Activated CD4-positive, alpha-beta T cell treated with anti-CD3 and anti-CD28 coated beads for 1 hour (primary cell): ENCODE measurements at places on chromosomes 1 and 21.

DNA sequence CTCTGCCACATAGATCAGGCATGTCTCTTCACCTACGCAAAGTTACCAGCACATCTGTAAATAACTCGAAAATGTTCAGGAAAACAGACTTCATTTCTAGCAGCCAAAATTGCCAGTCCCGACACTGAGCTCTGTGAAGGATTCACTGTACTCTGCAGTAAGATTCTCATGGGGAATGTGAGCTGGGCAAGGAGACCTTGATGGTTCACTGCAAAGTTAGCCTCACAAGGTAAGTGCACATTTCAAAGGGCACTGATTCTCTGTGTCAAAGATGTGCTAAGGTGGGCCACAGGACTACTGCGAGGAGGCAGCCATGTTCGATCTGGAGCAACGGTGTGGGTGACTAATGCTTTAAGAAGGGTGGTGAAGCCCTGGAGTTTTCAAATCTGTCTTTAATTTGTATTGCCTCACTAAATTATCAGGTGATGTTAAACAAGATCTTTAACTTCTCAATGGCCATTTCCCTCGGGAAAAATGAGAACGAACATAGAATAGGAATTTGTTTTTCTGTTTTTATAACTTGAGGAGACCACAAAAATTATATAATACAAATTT, 25.2 kb downstream of the STPG1 start:
- DNase-seq: no peak

- DNase-seq: no peak
Observed at GRCh38 chr1:160499631-160500030, 23.4 kb downstream of the SLAMF6 start.

GRCh38 chr1:83098791-83099190, 900.1 kb downstream of the TTLL7 start:
- no peak for DNase-seq

GRCh38 chr21:14734191-14734590, 188.1 kb upstream of the SAMSN1 start:
- no peak for DNase-seq

GRCh38 chr1:182601416-182601786, 2.8 kb downstream of the RGS16 start:
- DNase-seq: peak; percentile 43

DNA sequence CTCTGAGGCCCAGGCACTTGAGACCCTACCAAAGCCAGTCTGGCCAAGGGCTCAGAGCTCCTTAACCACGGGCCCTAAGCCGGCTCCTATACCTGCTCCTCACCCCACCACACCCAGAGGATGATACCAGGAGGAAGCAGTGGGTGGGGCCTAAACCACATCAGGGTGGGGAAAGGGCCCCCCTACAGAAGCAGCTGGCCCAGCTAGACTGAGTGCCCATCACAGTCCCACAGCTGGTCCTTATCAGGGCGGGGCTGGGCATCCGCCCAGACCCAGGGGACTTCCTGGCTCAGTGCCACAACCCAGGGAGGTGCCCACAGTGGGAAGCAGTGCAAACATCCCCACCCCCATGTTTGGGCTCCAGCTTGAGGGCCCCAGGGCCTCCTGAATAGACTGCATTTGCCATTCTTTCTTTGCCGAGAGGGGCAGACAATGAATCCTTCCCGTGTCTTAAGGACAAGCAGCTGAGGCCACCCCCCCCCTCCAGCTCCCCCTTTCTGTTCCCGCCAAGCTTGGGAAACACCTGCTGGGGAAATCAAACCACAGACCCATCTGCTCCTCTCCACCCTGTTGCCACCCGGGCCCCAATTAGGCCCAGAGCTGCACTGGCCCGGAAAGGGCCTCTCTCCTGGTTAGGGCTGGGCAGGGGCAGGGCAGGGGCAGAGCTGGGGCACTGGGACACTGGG, 6.2 kb downstream of the E2F2 start:
- DNase-seq: no peak

DNA sequence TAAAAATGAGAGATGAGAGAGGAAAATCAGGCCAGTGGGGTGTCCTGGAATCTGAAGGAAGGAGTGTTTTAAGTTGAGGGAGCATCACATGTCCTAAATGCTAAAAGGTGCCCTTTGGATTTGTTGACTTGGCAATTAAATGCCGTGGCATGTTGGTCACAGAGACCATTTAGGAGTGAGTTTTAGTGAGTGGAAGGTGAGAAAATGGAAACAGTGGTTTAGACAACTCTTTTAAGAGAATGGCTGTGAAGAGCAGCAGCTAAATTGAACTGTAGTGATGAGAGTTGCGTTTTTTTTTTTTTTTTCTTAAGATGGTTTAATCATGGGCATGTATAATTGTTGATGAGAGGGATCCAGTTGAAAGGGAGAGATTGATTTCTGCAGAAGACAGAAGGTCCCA, 95.0 kb downstream of the S1PR1 start:
- DNase-seq: no peak

GRCh38 chr1:9384128-9384527, 91.4 kb downstream of the SPSB1 start:
- DNase-seq: no peak

DNA sequence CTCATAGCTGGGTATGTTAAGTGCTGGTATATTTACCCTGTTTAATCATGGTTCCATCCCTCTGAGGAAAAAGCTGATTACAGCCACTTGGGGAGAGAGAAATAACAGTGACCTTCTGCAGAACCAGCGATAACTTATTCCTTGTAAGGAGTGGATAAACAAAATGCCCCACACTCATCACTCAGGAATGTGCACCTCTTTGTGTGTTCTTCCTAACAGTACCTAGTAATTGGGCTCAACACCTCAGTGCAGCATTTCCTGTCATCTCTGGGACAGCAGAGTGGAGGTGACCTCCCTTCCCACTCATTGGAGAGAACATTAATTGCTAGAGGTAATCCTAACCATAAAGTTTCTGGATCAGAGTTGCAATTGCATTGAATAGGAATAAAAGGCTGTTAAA, 112.5 kb upstream of the F3 start:
- DNase-seq: no peak

GRCh38 chr1:21301794-21302440, 11.7 kb upstream of the ECE1 start:
- DNase-seq: no peak

DNA sequence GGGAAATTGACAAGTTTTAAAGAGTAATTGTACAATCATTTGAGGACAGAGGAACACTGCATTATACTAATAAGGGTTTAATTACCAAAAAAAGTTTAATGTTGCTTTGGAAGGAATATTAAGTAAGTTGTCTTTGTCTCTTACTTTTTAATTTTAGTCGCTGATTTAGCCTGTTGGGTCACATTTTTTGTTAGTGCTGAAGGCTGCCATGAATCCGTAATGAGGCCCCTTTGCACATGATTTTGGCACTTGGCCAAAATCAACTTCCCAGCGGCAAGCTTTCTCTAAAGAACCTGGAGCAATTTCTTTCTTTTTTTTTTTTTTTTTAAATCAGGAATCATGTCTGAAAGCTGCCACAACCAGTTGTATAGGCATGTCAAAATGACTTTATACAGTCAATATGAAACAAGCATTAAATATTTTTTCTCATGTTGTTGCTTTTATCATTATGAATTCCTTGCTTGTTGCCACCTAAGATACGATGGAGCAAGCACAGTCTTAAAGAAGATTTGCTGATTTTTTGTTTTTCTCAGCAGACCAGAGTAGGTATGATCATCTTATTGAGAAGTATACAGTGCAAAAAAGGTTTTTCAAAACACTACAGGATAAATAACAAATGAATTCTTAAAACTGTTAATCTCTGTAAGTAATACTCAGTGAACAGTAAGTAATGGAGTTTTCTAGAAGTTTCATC, 690.4 kb downstream of the USP25 start:
- no peak for DNase-seq

DNA sequence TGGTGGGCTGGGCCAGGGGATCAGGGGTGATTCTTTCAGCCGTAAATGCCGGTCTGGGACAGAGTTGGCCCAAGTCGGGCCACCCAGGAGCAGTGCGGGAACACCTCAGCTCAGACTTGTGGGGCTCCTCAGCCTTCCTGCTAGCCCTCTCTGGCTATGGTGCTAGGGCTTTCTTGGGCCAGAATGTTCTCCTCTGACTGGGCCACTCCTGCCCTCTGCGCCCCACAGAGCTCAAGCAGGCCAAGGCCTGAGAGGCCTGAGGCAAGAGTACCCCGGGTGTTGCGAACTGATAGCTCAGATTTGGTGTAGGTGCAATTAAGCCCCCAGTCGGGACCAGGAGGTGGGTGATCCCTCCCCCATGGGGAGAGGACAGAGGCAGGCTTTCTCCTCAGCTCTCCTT, 51.8 kb downstream of the LGR6 start:
- DNase-seq: no peak

- no peak for DNase-seq
Observed at GRCh38 chr1:98406352-98407088, 255.0 kb upstream of the SNX7 start.

- peak; percentile 41 for DNase-seq
Observed at GRCh38 chr1:116373431-116374352, 648 bp downstream of the ATP1A1 start.

- DNase-seq: no peak
Observed at GRCh38 chr21:14401217-14401616, 18.3 kb upstream of the HSPA13 start.

DNA sequence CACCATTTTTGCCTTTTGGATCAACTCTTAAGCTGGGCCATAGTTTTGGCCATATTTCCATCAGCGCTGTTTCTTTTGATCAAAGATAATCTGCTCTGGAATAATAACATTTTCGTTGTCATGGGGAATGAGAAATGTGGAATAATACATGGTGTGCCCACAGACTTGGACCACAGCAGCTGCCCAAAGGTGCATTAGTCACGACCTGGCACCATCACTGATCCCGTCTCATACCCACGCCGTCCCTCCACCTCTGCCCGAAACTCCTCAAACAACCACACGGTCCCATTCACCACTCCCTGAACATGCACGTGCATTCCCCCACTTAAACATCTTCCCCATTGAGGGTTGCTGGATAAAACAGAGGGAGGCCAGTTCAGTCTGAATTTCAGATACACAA, 76.9 kb downstream of the SLC66A1 start:
- DNase-seq: no peak

GRCh38 chr1:24302209-24302611, 16.9 kb upstream of the GRHL3 start:
- DNase-seq: no peak

GRCh38 chr1:18946550-18947381, 9.7 kb downstream of the IFFO2 start:
- no peak for DNase-seq

DNA sequence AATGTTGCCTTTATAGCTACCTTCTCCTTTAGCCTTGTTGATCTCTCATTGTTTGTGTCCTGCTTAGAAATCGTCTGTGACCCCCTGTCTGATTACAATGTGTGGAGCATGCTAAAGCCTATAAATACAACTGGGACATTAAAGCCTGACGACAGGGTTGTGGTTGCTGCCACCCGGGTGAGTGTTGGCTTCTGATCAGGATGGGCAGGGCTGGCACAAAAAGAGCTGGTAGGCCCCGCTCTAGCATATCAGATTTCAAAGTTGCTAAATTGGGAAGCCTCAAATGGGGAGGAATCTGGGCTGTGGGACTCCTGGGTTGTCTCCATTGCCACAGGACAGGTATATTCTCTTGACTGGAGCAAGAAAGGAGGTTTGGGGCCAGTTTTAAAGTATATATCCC, 8.4 kb downstream of the NCSTN start:
- no peak for DNase-seq

- DNase-seq: no peak
Observed at GRCh38 chr1:6301526-6301925, 40.6 kb upstream of the GPR153 start.

DNA sequence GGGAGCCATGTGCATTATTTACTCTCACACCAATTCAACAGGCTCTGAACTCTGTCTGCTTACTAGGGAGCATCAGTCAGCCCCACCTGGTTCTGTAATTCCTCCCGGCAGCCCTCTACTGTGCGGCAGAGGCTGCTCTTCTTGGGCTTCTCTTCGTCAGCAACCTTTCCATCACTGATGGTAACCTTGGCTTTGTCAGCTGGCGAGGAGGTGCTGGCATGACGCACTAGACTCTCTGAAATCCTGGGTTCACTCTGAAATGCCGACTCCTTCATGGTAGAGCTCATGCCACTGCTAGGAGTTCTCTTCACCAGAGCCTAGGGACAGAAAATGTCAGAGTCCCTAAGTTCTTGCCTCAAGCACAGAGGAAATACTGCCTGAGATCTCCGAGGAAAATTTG, 49.2 kb downstream of the UBR4 start:
- DNase-seq: no peak

DNA sequence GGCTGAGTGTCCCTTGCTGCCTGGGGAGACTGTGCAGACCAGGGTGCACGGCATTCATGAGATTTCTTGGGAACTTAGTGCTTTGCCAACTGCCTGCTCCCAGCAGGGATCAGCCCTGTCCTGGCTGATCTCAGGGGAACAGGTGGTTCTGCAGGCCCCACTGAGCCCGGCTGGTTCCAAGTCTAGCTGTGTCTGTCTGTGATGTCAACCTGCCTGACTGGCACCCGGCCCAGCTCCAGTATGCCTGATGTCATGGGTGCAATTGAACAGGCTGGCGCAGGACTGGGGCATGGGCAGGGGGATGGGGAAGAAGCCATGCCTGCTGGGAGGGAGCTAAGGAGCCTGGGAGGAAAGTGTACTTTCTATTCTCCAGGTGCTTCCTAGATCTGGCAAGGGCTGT, 227.1 kb downstream of the GRIK3 start:
- no peak for DNase-seq

DNA sequence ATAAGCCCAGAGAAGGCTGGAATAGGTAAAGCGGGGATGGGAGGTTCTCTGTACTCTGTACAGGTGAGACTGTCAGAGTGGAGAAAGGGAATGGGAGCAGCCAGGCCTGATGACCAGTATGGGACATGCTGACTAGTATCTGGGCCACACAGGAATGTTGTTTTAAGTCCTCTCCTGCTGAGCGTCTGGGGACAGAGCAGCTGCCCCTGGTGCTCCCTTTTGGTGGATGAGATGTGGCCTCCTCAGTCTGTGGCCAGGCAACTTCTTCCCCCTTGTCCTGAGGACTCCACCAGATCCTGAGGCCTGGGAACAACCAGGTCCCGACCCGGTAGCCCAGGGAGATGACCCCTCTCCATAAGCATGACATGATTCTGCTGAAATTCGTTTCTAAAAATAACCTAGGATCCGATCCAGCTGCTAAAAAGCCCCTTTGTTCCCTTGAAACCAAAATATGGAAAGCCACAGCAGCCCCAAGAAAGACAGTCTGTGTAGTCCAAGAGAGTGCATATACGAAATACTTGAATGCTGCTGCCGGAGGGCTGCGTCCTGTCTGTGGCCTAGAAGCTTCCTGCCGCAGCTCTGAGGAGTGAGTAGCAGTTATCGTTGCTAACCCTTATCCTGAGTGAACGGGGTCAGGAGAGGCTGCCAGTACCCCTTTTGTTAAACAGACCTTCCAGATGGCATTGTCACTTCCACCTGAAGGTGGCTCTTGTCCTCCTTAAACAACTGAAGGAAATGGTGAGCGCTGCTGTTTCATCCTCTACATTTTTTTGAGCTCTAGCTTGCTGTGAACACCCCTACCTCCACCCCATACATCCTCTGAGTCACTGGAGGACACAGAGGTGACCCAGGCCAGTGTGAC, 47.1 kb downstream of the ATP2B4 start:
- peak; percentile 45 for DNase-seq

- DNase-seq: no peak
Observed at GRCh38 chr21:27561116-27561515, 594.2 kb upstream of the ADAMTS5 start.

- DNase-seq: no peak
Observed at GRCh38 chr1:150280138-150280707, 2.1 kb upstream of the CIART start.

- no peak for DNase-seq
Observed at GRCh38 chr1:171366816-171367215, 52.8 kb downstream of the FMO4 start.
